ENCODE measurements at places on chromosomes 11 and 22. TPM values are rescaled to one million over a fixed set of nuclear protein-coding genes. Genes with fewer than 3 reads are reported as not detected.

BTBD18 gene
- polyA plus RNA-seq, result 0.74 TPM

OSM gene
- 0.68 TPM for polyA plus RNA-seq

APOL3 gene
- polyA plus RNA-seq, result 5.7 TPM

ACER3 gene
- 32.6 TPM for polyA plus RNA-seq

ACRV1 gene
- polyA plus RNA-seq, result 3.8 TPM

SLC17A6 gene
- 46.7 TPM for polyA plus RNA-seq

SCGB1C1 gene
- not detected for polyA plus RNA-seq

IL10RA gene
- polyA plus RNA-seq, result 4.1 TPM

RASSF7 gene
- polyA plus RNA-seq, result 25.9 TPM

MCHR1 gene
- polyA plus RNA-seq, result 7.3 TPM

UBQLNL gene
- polyA plus RNA-seq, result 0.59 TPM

LDLRAD3 gene
- polyA plus RNA-seq, result 21.6 TPM

SLC5A1 gene
- 0.32 TPM for polyA plus RNA-seq

SLC16A8 gene
- polyA plus RNA-seq, result 7.9 TPM

CHRDL2 gene
- polyA plus RNA-seq, result 1.7 TPM

HOATZ gene
- 7.6 TPM for polyA plus RNA-seq

HTR3B gene
- polyA plus RNA-seq, result 0.86 TPM

ARHGEF17 gene
- 105 TPM for polyA plus RNA-seq

CAT gene
- 88.9 TPM for polyA plus RNA-seq

MYO7A gene
- polyA plus RNA-seq, result 4.4 TPM

OR9G1 gene
- polyA plus RNA-seq, result not detected

SPON1 gene
- polyA plus RNA-seq, result 193 TPM

TMEM25 gene
- 59.5 TPM for polyA plus RNA-seq

PI4KA gene
- 95.4 TPM for polyA plus RNA-seq

SHANK2 gene
- polyA plus RNA-seq, result 35.8 TPM

OR6T1 gene
- polyA plus RNA-seq, result not detected

APOL4 gene
- 4.1 TPM for polyA plus RNA-seq

MFRP gene
- polyA plus RNA-seq, result 0.22 TPM

PKDREJ gene
- polyA plus RNA-seq, result 0.46 TPM

TESMIN gene
- polyA plus RNA-seq, result 8.8 TPM

SMC1B gene
- polyA plus RNA-seq, result 0.08 TPM

OR6A2 gene
- not detected for polyA plus RNA-seq

MOV10L1 gene
- polyA plus RNA-seq, result 1.9 TPM

LMNTD2 gene
- polyA plus RNA-seq, result 7.6 TPM
